ENCODE measurements at places on chromosomes 2 and 18. TPM values are rescaled to one million over a fixed set of nuclear protein-coding genes. Genes with fewer than 3 reads are reported as not detected.

Gene CHRNA1
- not detected for polyA plus RNA-seq

Gene KANSL3
- polyA plus RNA-seq: 11.4 TPM

Gene TEKT4
- polyA plus RNA-seq: not detected

Gene SPATA3
- not detected for polyA plus RNA-seq

Gene ATP8B1
- 14.6 TPM for polyA plus RNA-seq

Gene SGPP2
- 2.6 TPM for polyA plus RNA-seq

Gene CCDC85A
- polyA plus RNA-seq: 0.03 TPM

Gene CCDC88A
- polyA plus RNA-seq: 21.3 TPM

Gene ASTL
- polyA plus RNA-seq: not detected

Gene CRYGC
- polyA plus RNA-seq: not detected

Gene ICA1L
- 1.8 TPM for polyA plus RNA-seq

Gene RHOB
- 28.3 TPM for polyA plus RNA-seq

- H3K4me1 ChIP-seq: no peaks in the 10 kb centered on the region
- no peak for DNase-seq
- no peak overlapping the region for H3K4me3 ChIP-seq
- no peaks in the 10 kb centered on the region for H3K36me3 ChIP-seq
Measured at GRCh38 chr18:42087876-42088275, 132.8 kb downstream of the PIK3C3 start.

DNA sequence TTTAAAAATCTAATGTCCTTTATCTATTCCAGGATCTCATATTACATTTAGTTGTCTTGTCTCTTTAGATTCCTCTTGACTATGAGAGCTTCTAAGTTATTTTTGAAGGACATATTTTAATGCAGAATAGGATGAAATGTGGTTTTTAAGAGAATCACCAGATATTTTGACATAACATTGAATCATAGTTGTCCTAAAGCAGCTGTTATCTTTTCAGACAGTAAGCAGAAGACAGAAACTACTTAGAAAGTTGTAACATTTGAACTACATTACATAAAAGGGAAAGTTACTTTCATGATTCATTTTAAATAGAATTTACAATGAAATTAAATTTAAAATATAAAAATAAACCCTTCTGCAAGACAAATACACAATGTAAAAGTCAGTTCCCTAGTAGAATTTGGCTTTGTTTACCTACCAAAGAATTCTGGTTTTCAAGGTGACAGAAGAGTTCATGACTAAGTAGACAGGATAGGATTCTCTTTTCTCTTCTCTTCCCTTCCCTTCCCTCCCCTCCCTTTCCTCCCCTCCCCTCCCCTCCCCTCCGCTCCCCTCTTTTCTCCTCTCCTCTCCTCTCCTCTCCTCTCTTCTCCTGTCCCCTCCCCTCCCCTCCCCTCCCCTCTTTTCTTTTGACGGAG, 186.0 kb downstream of the DIS3L2 start:
- H3K27me3 ChIP-seq: no peaks in the 10 kb centered on the region
- H3K4me3 ChIP-seq: no peak overlapping the region
- H3K36me3 ChIP-seq: no peaks in the 10 kb centered on the region
- no peak overlapping the region for H3K27ac ChIP-seq
- no peak for DNase-seq

- DNase-seq: peak; percentile 21
- H3K27me3 ChIP-seq: peaks cover 2% of the 10 kb centered on the region
- H3K4me3 ChIP-seq: no peak overlapping the region
- H3K27ac ChIP-seq: no peak overlapping the region
- H3K4me1 ChIP-seq: no peaks in the 10 kb centered on the region
- H3K36me3 ChIP-seq: no peaks in the 10 kb centered on the region
Measured at GRCh38 chr2:70647873-70648481, 94.4 kb upstream of the TGFA start.

- peaks cover 41% of the 10 kb centered on the region for H3K4me1 ChIP-seq
- DNase-seq: no peak
- H3K27ac ChIP-seq: peak overlapping the region; percentile 96
- H3K36me3 ChIP-seq: no peaks in the 10 kb centered on the region
Measured at GRCh38 chr2:132437852-132438669, 21.5 kb downstream of the GPR39 start.

DNA sequence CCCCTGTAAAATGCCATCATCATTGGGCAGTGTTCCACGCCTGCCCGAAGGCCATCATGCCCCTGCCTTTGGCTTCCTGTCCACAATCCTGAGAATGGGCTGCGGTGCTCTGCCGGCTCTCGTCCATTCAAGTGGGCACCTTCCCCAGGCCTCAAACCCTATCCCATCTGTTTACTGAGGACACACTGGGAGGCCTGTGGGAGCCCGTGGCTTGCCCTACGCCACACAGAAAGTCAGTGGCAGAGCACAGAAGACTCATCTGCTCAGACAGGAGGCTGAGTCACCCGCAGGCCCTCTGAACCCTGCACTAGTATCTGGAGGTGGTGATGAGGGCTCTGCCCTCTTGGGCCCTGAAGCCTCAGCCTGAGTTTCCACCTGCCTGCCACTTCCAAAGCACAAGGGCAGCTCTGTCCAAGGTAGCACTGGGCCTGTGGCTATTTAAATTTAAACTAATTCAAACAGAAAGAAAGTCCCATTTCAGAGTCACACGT, 19.1 kb upstream of the ANKRD53 start:
- peaks cover 4% of the 10 kb centered on the region for H3K4me1 ChIP-seq
- H3K36me3 ChIP-seq: no peaks in the 10 kb centered on the region
- H3K27me3 ChIP-seq: peaks cover 24% of the 10 kb centered on the region
- DNase-seq: no peak

DNA sequence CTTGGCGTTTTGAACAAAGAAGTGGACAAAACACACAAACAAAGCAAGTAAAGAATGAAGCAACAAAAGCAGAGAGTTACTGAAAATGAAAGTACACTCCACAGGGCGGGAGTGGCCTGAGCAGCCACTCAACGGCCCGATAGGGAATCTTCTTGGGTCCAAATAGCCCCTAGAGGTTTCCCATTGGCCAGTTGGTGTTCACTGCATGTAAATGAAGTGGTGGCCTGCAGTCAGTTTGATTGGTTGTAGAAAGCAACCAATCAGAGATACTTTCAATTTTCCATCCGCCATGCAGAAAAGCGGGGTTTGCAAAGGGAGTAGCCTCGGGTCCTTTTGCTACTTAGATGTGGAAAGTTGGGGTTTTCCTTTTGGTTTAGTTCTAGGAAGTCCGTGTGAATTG, 31.6 kb downstream of the CYBRD1 start:
- peaks cover 5% of the 10 kb centered on the region for H3K4me1 ChIP-seq
- H3K4me3 ChIP-seq: no peak overlapping the region

DNA sequence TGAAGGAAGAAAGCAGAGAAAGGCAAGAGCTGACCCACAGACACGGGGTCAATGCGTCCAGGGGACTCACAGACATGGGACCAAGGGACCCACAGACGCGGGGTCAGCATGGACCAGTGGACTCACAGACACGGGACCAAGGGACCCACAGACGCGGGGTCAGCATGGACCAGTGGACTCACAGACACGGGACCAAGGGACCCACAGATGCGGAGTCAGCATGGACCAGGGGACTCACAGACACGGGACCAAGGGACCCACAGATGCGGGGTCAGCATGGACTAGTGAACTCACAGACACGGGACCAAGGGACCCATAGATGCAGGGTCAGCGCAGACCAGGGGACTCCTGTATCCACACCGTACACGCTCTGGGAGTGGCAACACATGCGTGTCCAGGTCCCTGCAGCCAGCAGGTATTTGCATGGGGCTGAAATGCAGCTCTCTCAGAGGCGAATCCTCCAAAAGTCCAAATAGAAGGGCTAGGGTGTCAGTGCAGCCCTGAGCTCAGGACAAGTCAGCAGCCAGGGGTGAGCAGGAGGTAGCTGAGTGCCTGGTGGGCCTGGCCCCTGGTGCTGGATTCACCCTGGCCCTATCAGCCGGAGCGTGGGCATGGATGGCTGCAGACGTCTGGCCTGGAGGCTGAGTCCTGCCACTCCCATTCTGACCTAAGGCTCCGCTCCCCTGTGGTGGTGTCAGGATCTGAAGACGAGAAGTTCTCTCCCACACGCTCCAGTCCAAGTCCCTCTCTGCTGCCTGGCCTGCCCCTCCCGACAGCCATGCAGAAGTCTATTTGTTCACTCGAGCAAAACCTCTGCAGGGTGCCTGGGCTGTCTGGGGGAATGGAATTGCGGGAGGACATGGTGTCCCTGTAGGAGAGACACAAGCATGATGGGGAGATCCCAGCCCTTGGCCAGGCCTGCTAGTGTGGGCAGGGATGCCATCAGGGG, 28.5 kb downstream of the TMEM18 start:
- no peaks in the 10 kb centered on the region for H3K36me3 ChIP-seq
- no peaks in the 10 kb centered on the region for H3K27me3 ChIP-seq
- H3K4me3 ChIP-seq: no peak overlapping the region
- no peak overlapping the region for H3K27ac ChIP-seq
- no peak for DNase-seq

DNA sequence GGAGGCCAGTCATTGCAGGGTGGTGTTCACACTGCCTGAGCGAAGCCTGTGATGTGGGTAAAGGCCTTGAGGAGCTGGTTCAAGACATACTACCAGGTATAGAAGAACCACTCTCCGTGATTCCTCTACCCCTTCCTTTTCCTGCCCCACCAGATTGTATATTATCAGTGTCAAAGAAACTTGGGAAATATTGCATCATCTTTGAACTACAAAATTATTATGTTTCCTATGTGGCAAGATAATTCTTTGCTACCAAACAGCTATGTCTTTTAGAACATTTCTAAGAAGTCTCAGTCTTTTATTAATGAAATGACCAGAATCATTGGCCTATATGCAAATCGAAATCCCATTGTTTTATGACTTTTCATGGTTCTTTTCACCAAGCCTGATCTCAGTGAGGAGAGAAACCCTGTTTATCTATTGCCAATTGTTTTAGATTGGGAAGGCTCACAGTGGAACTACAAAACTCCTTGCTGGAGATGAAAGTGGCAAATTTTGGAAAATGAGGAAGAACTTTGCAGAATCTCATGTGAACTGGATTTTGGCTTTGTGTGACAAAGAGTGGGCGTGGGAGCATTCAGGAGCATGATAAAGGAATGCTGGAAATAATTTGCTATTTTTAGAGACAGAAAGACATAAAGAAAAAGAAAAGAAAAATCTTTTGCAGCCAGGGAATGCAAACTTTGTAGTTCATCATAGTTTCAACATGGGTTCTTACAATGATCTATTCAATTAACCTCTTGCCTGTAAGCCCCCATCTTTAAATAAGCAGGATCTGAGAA, 286.9 kb downstream of the INSIG2 start:
- H3K4me1 ChIP-seq: no peaks in the 10 kb centered on the region
- no peaks in the 10 kb centered on the region for H3K27me3 ChIP-seq
- H3K36me3 ChIP-seq: no peaks in the 10 kb centered on the region
- H3K4me3 ChIP-seq: no peak overlapping the region
- H3K27ac ChIP-seq: no peak overlapping the region
- DNase-seq: no peak

GRCh38 chr18:28409811-28410210, 232.9 kb upstream of the CDH2 start:
- H3K27ac ChIP-seq: no peak overlapping the region
- H3K4me3 ChIP-seq: no peak overlapping the region
- no peaks in the 10 kb centered on the region for H3K36me3 ChIP-seq
- no peaks in the 10 kb centered on the region for H3K27me3 ChIP-seq
- H3K4me1 ChIP-seq: no peaks in the 10 kb centered on the region

DNA sequence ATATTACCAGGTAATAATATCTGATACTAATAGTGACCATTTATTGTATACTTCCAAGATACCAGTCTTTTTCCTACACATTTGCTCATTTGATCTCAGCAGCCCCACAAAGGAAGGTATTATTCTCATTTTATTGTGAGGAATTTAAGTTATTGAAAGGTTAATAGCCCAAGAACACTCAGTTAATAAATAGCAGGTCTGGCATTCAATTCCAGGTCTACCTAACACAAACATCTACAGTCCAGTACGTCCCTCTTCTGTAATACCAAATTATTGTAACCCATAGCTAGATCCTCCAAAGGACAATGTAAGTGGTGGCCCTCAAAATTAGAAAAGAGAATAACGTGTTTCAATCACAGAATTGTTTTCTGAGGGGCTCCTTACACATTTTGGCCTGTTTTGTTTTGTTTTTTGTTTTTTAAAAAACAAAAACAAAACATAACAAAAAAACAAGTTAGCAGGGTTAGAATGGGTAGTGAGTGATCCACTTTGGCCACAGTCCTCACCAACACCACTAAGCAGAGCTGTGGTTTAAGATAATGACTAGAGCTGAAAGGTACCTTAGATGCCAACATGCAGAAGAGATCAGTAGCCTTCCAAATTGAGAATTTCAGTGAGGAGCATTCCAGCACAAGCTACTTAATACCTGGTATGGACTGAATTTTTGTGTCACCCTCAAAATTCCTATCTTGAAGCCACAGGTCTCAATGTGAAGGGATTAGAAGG, 137.5 kb downstream of the DYM start:
- DNase-seq: no peak
- no peaks in the 10 kb centered on the region for H3K27me3 ChIP-seq
- H3K27ac ChIP-seq: no peak overlapping the region
- H3K36me3 ChIP-seq: peaks cover 1% of the 10 kb centered on the region

GRCh38 chr2:118509319-118510004, 338.0 kb downstream of the EN1 start:
- no peak for DNase-seq
- no peaks in the 10 kb centered on the region for H3K4me1 ChIP-seq
- no peaks in the 10 kb centered on the region for H3K36me3 ChIP-seq
- no peak overlapping the region for H3K4me3 ChIP-seq
- peaks cover 7% of the 10 kb centered on the region for H3K27me3 ChIP-seq
- H3K27ac ChIP-seq: no peak overlapping the region

- no peaks in the 10 kb centered on the region for H3K27me3 ChIP-seq
- H3K4me1 ChIP-seq: no peaks in the 10 kb centered on the region
- no peak overlapping the region for H3K4me3 ChIP-seq
- no peaks in the 10 kb centered on the region for H3K36me3 ChIP-seq
- no peak for DNase-seq
- no peak overlapping the region for H3K27ac ChIP-seq
Measured at GRCh38 chr2:144477281-144477956, 42.5 kb downstream of the ZEB2 start.

DNA sequence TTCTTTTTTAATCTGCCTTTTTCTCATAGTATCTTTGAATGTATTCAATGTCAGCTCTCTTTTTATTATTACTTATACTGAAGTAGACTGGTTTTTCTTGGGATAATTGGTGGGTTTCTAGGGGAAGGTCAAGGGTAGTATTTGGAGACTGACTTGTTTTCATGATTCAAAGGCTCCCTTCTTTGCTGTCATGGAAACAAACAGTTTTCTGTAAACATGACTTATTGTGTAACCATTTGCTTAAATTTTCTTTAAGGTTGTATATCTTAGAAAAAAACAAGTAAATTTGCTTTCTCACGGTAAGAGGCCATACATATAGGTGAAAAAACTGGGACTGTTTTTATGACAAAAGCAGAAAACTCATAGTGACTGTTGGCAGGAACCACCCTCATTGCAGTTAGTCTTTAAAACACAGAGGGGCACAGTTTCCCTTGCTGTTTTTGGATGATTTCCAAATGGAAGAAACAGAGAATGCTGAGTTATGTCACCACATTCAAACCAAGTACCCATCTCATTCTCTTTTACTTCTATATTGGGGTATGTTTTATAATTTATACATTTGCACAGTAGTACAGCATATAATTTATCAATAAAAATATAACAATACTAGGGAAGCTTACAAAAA, 5.8 kb upstream of the RDH14 start:
- H3K4me3 ChIP-seq: no peak overlapping the region
- H3K36me3 ChIP-seq: no peaks in the 10 kb centered on the region
- no peak overlapping the region for H3K27ac ChIP-seq
- no peaks in the 10 kb centered on the region for H3K27me3 ChIP-seq
- DNase-seq: no peak
- peaks cover 2% of the 10 kb centered on the region for H3K4me1 ChIP-seq
